ENCODE measurements at places on chromosomes 12 and 14.

- DNase-seq = no peak
These were observed 5.4 kb downstream of the USP44 start for GRCh38 chr12:95545731-95546490.

DNA sequence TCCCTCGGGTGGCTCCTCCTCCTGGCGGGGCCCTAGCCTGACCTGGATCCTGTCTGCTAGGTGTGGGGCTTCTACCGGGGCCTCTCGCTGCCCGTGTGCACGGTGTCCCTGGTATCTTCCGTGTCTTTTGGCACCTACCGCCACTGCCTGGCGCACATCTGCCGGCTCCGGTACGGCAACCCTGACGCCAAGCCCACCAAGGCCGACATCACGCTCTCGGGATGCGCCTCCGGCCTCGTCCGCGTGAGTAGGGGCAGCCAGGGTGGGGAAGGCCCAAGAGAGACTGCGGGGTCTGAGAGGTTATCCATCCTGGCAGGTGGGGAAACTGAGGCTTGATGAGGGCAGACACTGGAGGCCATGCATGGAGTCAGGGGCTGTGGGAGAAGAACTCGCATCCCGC is 4.0 kb downstream of the SLC25A47 start:
- DNase-seq = no peak

GRCh38 chr12:104189915-104190555 is 25.5 kb upstream of the TXNRD1 start:
- DNase-seq = no peak

GRCh38 chr14:102487204-102487577 is 22.4 kb downstream of the ANKRD9 start:
- DNase-seq = no peak

DNA sequence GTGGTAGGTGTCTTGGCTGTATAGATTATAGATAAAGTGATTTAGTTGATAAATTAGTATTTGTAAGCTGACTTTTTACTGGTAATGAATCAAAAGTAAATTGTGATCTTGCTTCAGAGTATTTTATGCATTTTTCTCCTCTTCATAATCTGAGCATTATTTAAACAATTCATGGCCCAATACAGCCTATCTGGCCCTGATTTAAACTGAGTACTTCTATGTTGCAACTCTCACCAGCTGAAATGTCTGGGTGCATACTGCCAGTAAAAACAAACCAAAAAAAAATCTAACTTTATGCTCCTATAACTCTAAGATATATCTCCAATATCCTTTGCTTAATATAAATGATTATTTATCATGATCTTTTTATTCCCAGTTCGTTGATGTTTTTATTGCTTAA is 86.6 kb downstream of the MIA2 start:
- no peak for DNase-seq

GRCh38 chr14:68747393-68747792 is 45.5 kb downstream of the ZFP36L1 start:
- no peak for DNase-seq

- no peak for DNase-seq
These were observed 42.3 kb downstream of the ARMH4 start for GRCh38 chr14:58109744-58110143.

- DNase-seq = no peak
These were observed 166.1 kb upstream of the KITLG start for GRCh38 chr12:88746386-88746785.

DNA sequence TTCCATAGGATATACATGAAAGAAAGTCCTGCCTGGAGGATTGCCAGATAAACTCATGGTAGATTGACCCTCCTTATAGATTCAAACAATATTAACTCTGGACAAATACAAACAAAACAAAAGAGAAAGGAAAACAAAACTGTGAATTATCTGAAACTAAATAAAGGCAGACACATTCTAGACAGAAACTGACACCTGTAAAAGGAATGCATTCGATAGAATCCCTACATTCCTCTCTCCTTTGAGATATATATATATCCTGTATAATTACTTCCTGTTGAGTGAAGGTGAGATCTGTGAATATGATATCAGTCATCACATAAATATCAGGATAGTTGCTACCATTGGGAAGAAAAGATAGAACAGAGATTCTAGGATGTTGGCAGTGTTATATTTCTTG is 948.4 kb upstream of the ATXN7L3B start:
- no peak for DNase-seq

GRCh38 chr14:97603201-97603600 is 806.0 kb downstream of the VRK1 start:
- DNase-seq = no peak

DNA sequence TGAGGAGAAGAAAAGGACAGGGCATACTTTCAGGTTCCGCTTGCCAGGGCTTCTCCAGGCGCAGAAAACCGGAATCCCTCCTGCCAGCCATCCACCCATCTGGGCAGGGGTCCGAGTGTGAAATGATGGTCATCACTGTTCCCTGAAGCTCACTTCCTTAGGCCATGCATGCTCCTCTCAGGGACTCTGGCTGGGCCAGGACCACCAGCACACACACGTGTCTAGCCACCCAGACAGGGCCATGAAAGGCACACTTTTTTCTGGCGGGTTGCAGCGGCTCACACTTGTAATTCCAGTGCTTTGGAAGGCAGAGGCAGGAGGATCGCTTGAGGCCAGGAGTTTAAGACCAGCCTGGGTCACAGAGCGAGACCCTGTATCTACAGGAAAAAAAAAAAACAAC is 1.5 kb downstream of the TCL1A start:
- DNase-seq = no peak

DNA sequence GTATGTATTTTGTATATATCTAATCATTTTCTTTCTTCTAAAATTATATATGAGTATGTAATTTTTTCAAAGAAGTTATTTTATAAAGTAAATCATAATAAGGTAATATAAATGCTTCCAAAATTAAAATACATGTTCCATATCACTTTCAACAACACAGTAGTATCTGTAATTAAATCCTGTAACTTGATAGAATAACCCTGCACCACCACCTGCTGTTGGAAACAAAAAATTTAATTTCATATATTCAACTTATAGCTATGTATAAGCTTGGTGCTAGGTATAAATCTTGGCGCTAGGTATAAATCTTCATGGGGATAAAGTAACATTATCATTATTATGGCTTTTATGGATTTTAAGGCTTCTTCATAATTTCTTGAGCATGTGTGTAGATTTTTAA is 149.7 kb upstream of the DCN start:
- no peak for DNase-seq

DNA sequence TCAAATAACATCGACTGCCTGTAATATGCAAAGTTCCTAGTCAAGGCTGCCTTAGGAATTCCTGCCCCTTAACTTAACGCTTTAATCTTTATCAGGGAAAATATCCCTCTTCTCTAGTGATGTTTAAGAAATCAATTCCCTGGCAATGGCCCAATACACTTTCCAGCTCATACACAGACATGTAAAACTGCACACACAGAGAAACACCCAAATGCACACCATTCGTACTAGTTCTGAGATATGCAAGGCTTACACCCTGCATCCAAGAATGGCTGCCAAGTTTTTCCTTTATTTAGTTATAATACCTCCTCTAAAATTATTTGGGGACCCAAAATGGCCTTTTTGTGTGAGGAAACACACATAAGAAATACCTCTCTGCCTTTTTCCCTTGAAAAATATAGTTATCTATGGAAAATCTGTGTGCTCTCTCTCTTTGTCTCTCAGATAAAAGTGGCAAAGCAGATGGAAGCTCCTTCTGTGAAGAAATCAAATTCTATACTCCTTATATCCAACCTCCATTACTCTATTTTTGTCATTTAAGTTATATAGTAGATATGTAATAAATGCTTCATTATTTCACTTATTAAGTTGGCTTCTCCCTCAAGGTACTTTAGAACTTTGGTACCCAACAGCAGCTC is 120.0 kb upstream of the MDM1 start:
- no peak for DNase-seq

GRCh38 chr14:55607386-55607785 is 27.4 kb downstream of the KTN1 start:
- no peak for DNase-seq
